ENCODE measurements at places on chromosomes 6 and 20. TPM values are rescaled to one million over a fixed set of nuclear protein-coding genes. Genes with fewer than 3 reads are reported as not detected.

The MYLK2 gene
- under 0.01 TPM for total RNA-seq

The CLPSL1 gene
- total RNA-seq: not detected

The KHDRBS2 gene
- not detected for total RNA-seq

The CNKSR3 gene
- total RNA-seq: 4.7 TPM

The FLRT3 gene
- total RNA-seq: 2.6 TPM

The TNNC2 gene
- 0.32 TPM for total RNA-seq

The KCNK17 gene
- not detected for total RNA-seq

The SLC17A4 gene
- not detected for total RNA-seq

The PDE7B gene
- 3.9 TPM for total RNA-seq

The RBPJL gene
- not detected for total RNA-seq

The FAM110A gene
- 5.2 TPM for total RNA-seq

The GNMT gene
- total RNA-seq: 0.32 TPM

The RNF182 gene
- total RNA-seq: 6.9 TPM

The NPEPL1 gene
- total RNA-seq: 23.7 TPM

The FERMT1 gene
- total RNA-seq: 4.3 TPM

The DLL1 gene
- 0.86 TPM for total RNA-seq
